ENCODE measurements at places on chromosomes 2 and 18. TPM values are rescaled to one million over a fixed set of nuclear protein-coding genes. Genes with fewer than 3 reads are reported as not detected.

DNA sequence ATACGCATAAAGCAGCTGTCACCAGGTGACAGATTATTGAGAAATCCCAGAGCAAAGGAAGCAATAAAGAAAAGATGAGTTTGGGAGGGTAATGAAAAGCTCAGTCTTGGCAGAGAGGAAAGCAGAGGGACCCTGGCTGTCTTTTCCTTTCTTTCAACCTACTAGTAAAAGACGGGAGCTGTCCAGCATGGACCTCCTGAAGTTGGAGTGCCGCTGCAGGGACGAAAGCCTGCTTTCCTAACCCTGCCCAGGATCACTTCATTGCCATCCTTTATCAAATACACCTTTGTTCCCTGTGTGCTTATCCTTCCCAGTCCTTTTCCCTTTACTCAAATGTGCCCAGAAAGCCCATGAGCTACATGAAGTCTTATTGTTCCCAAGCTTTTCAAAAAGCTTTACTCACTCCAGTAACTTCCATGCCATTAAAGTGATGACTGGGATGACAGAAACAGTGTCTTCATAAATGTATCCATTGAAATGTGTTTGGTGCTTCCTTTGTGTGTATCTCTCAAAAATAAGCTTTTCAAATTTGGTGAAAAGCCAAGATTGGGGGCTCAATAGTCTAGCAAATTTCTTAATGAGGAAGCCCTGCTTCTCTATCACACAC is 3.7 kb upstream of the SPR start:
- DNase-seq = no peak

GRCh38 chr2:110748489-110748867 is 16.1 kb downstream of the ACOXL start:
- DNase-seq = peak; percentile 69

DNA sequence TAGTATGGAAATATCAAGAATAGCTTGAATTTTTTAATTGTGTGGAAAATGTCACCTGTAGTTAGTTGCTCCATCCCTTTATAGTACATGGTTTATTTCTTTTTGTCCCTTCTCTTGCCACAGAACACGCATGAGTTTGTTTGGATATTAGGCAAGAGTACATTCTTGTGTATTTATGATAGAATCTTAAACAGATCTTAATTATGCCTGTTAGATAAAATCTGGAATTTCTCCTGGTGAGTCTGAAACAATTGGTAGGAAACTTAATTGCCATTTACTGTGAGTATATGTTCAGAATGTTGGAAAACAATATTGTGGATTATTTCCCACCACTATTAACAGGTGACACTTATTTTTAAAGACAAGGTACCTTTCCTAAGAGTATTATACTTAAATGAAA is 30.2 kb upstream of the CABYR start:
- DNase-seq = no peak

DNA sequence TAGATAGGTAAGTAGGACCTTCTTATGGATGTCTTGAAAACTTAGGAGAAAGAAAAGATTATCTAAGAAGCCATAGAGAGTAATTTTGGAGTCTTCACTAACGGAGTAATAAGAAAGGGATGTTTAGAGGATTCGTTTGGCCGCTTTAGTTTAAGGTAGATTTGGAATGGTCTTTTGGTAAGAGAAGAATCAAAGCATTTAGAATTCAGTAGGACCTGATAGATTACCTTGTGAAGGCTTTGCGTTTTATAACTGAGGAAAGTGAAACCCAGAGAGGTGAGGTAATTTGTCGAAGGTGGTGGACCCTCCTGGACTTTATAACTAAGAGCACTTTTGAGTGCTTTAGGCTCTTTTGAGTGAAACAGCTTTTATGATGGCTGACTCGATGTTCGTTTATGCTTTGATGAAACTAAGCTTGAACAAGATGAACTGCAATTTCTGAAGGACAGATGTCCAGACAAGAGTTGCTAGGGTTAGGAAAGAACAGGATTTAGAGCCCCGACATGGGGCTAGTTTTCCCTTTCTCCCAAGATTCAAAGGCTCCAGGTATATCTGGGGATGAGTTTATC is 1.3 kb downstream of the MYL12B start:
- no peak for DNase-seq

DNA sequence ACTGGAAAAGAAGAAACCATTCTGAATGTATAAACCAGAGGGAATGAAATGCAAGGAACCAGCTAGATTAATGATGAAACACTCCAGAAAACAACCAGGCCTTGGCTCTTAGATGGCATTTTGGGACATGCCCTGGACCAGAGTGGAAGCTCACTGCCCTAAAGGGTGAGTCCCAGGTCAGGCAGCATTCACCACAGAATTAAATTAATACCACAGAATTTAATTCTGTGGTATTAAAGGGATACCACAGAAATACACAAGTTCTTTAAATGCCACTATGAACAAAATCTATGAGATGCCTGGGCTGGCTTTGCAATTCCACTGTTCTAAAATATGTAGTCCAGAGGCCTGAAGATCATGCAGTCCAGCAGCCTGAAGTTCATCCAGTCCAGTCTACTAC is 122.3 kb upstream of the KYNU start:
- no peak for DNase-seq

DNA sequence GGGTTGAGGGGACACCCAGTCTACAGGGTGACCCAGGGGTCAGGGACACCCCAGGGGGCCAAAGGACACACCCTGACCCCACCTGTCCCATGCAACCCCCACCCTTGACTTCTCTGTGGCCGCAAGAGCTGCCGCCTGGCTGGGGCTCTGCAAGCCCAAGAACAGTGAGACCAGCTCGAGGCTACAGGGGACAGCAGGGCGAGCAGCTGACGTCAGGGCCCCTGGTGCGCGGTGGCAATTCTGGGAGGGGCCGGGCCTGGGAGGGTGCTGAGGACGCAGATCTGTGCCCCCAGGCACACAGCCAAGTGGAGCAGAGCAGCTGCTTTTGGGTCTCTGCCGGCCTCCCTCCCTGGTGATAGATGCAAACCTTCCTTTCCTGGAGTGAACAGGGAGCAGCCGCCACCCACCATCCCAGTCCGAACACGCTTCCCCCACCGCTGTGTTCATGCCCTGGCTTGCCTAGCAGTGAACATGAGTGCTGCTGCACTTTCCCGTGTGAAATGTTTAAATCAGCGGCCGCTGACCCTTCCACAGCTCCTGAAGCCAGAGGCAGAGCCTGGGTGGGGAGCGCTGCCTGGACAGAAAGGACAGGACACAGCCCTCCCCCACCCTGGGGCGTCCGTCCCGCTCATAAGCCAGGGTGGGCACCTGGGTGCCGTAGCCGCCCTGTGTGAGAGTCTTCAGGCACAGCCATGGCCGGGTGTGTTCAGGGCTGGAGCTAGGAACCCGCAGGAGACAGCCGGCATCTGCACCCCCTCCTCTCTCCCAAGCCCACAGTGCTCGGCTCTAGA is 46.9 kb downstream of the SLC66A2 start:
- no peak for DNase-seq

DNA sequence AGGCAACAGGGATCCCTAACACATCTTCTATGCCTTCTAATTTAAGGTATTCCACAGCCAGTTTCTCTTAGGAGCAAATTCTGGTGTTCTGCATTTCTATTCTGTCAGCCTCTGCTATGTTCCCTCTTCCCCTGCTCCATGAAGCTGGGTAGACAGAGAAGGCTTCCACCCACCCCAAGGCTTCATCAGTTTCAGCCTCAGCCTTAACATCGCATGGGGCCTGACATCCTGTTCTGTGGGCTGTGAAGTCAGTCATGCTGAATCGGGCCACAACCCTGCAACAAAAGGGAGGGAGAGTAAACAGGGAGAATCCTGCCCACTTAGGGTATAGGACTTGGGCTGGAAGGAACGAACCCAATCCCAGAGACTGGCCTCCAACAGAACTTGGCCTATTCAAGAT is 70.6 kb upstream of the PPM1B start:
- no peak for DNase-seq

The LYG1 gene
- total RNA-seq = 1.1 TPM

All from activated naive CD4-positive, alpha-beta T cell treated with anti-CD3 and anti-CD28 coated beads, Interleukin-2, amount 50 U/mL, for 72 hours (primary cell).